ENCODE measurements at places on chromosomes 4 and X. TPM values are rescaled to one million over a fixed set of nuclear protein-coding genes. Genes with fewer than 3 reads are reported as not detected.

ZAR1 gene
- not detected for total RNA-seq

NRK gene
- total RNA-seq: 2.5 TPM

GRIA3 gene
- total RNA-seq: not detected

STAP1 gene
- total RNA-seq: not detected

USP53 gene
- 73.1 TPM for total RNA-seq

XPNPEP2 gene
- not detected for total RNA-seq

RNF175 gene
- total RNA-seq: not detected

SHOX gene
- not detected for total RNA-seq

FHIP1A gene
- total RNA-seq: 0.59 TPM

COL4A5 gene
- 15.3 TPM for total RNA-seq

GAGE12J gene
- total RNA-seq: not detected

CPLX1 gene
- total RNA-seq: 0.14 TPM

OPRPN gene
- not detected for total RNA-seq

CRMP1 gene
- 0.04 TPM for total RNA-seq

ARX gene
- not detected for total RNA-seq

PDGFRA gene
- total RNA-seq: 0.85 TPM

ASB9 gene
- 21.0 TPM for total RNA-seq

GPR119 gene
- total RNA-seq: not detected

CNGA1 gene
- not detected for total RNA-seq

CXCL8 gene
- 311 TPM for total RNA-seq

AKAP14 gene
- total RNA-seq: not detected

SMR3B gene
- total RNA-seq: not detected

TMPRSS11D gene
- not detected for total RNA-seq

CYLC1 gene
- total RNA-seq: not detected

CSAG3 gene
- total RNA-seq: not detected

BMPR1B gene
- 0.21 TPM for total RNA-seq

ADH7 gene
- total RNA-seq: not detected

RBMXL3 gene
- total RNA-seq: not detected

TSPAN7 gene
- total RNA-seq: 13.5 TPM

TTC29 gene
- not detected for total RNA-seq

IKBKG gene
- total RNA-seq: 19.0 TPM

NOX1 gene
- not detected for total RNA-seq

FGFBP1 gene
- total RNA-seq: not detected

NHS gene
- total RNA-seq: 0.07 TPM

TMEM35A gene
- total RNA-seq: 3.1 TPM

MAGEA2 gene
- total RNA-seq: not detected

RAP2C gene
- total RNA-seq: 20.7 TPM

CYTL1 gene
- total RNA-seq: 34.6 TPM

MTMR8 gene
- 0.63 TPM for total RNA-seq

All from pulmonary artery endothelial cell (primary cell).